ENCODE measurements at places on chromosomes 5 and 9. TPM values are rescaled to one million over a fixed set of nuclear protein-coding genes. Genes with fewer than 3 reads are reported as not detected.

PPWD1 gene
- 47.7 TPM for total RNA-seq

IFNA21 gene
- total RNA-seq = not detected

SLC1A3 gene
- not detected for total RNA-seq

SLC34A3 gene
- total RNA-seq = not detected

SH2D3C gene
- 75.6 TPM for total RNA-seq

SLC6A19 gene
- total RNA-seq = not detected

SLC25A2 gene
- 0.84 TPM for total RNA-seq

DNA sequence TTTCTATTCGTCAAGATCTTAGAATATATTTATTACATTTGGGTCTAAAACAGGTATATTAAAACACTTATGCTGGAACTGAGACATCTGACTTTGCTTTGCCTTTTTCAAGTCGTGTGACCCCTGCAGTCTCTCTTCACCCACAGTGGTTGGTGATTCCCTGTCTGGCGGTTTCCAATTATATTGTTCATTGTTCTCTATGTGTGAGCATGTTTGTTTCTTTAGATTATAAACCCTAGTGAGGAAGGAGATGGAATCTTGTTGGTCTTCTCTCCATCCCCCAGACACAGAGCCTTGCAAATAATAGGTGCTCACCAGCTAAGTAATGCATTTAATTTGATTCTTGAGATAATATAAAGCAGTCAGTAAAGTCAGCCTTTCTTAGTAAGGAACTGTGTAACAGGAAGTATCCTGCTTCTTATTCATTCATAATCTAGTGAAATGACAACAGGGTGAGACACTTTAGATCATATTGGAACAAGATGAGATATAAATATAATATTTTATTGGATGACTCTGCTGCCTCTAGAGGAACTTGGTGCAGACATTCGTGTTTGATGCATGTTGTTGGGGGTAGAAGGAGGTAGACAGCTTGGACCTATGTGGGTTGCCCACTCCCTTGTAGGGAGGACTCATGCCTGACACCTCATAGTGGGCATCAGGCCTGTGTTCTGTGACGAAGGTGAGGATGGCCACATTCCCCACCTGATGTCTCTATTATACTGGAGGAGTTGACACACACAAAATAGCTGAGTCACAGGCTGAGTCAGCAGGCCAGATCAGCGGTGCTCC, 88.1 kb downstream of the FGF1 start:
- DNase-seq = no peak

- no peak for DNase-seq
Observed at GRCh38 chr9:4567601-4568000, 77.3 kb downstream of the SLC1A1 start.

GRCh38 chr9:106376689-106377088, 486.3 kb upstream of the ZNF462 start:
- DNase-seq = no peak

DNA sequence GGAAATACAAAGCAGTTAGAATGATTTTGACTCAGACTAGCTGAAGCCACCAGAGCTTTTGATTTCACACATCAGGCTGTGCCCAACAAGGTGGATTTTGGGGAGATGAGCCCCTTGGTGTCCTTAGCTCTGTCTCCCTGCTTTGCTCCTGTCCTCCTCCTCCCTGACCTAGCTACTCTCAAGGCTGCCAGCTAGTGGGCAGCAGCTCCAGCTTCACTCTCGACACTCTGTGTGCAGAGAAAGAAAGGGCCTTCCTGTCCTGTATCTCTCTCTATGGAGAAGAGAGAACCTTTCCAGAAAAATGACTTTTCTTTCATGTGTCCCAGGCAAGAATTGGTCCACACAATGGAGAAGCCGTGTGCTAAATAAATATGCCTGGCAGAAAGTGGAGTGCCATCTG, 446.2 kb downstream of the SEMA5A start:
- no peak for DNase-seq

DNA sequence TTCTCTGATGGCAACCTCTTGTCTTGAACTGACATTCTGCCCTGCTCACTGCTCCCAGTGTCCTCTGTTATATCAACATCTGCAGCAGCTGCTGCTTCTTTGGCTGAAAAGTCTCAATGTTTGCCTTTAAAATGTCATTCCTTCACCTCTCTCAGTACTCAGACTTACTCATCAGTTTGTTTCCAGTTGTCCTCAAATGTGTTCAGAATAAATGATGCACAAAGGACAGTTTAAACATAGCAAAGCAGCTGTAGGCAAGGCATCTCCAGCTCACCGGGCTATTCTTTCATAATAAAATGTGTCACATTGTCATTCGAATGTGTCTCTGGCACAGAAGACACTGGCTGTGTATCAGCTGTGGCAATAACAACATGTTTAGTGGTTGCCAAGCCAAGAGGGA, 590.9 kb upstream of the ZNF608 start:
- DNase-seq = no peak

- DNase-seq = no peak
Observed at GRCh38 chr5:42604171-42604711, 152.4 kb upstream of the CCDC152 start.

- DNase-seq = no peak
Observed at GRCh38 chr9:127979333-127980059, 1.3 kb downstream of the EEIG1 start.

DNA sequence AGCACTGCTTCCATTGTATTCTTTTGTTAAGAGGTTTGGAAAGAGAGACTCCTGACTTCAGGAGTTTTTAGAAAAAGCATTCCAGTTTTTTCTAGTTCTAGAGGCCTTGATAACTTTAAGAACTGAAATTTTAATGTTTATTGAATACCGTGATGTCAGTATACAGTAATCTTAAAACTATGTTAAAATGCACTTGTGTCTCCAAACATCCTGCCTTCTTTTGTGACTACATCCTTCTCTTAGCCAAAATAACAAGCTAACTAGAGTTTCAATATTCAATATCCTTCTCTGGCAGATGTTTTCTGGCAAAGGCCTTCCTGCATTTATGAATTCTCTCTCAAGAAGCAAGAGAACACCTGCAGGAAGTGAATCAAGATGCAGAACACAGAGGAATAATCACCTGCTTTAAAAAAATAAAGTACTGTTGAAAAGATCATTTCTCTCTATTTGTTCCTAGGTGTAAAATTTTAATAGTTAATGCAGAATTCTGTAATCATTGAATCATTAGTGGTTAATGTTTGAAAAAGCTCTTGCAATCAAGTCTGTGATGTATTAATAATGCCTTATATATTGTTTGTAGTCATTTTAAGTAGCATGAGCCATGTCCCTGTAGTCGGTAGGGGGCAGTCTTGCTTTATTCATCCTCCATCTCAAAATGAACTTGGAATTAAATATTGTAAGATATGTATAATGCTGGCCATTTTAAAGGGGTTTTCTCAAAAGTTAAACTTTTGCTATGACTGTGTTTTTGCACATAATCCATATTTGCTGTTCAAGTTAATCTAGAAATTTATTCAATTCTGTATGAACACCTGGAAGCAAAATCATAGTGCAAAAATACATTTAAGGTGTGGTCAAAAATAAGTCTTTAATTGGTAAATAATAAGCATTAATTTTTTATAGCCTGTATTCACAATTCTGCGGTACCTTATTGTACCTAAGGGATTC, 43.1 kb downstream of the NDFIP1 start:
- peak; percentile 76 for DNase-seq

GRCh38 chr5:178555005-178555404, 35.2 kb downstream of the COL23A1 start:
- no peak for DNase-seq

GRCh38 chr5:35306716-35307365, 76.6 kb upstream of the PRLR start:
- DNase-seq = no peak

DNA sequence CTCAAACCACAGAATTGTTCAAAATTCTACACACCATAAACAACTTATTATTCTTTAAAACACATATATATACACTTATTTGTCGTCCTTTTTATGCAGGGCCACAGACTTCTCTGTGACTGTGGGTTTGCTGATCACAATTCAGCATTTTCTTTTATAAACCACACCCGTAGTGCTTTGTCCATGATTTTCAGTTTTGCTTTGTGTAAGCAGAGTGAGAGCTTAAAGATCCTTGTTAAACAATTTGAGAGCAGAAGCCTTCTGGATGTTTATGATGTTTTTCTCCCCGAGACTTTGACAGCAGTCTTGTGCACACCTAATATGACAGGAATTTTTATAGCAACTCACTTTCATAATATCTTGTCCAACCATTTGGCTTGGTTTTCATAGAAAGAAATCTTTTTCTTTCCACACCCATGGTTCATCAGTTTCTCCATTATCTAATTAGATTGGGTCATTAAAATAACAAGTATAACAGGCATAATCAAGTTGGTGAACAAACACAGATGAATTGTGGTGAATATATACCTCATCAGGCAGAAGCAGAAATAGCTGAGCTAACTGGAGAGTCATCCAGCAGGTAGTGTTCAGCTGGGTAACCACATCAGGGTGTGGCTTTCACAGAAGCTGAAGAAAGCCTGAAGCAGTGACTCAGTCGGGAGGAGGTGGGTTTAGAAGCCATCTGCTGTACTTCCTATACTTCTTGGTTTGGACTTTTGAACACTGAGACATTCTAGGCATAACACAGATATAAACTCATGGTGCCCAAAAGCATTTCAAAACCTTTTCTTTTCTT, 232.8 kb downstream of the DOCK8 start:
- DNase-seq = peak; percentile 87
